Esophagus squamous epithelium (tissue), 5 donors: ENCODE measurements at places on chromosomes 7 and 10.

- no peak for DNase-seq
Measured at GRCh38 chr7:96837593-96837992, 127.9 kb upstream of the SEM1 start.

DNA sequence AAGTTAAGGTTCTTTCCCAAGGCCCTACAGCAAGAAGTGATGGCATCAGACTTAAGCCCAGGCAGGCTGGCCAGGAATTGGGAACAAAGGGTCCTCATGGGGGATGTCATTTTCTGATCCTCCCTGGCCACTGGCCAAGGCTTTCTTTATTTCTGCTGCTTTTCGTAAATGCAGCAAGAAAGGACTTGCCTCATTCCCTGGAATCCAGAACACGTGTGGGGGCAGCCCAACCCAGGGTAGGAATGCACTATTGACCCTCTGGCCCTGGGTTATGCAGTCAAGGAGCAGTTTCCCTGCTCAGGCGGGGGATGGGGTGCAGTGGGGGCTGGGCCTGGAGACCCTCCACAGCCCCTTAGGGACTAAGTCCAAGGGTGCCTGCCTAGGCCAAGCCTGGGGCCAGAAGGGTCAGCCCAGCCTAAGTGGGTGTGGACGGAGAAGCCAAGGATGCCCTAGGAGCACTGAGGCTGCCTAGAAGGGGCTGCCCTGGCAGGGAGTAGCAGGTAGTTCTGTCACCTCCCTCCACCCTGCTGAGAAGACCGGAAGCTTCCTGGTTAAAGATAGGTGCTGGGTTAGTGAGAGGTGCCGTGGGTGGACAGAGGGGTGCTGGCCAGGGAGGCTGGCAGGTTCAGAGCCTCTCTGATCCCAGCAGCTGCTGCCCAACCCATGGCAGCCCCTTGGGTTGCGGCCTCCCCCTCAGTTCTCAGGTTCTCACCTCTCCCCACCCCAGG lies 179.2 kb downstream of the SH3PXD2A start:
- no peak for DNase-seq

DNA sequence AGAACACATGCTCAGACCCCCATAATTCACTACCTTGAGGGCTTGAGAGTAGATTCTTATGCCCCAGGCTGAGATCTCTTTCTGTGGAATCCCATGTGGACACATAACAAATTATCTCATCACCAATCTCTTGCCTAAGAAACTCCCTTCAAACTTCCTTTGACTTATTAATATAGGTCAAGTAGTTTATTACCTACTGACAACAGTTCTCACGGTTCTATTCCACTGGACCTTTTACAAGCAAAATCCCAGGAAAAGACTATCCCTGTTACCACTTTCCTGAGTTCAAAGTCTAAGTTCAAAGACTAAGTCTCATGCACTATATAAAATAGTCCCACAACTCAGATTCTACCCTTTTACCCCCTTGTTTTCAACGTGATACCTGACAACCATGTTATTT lies 754.7 kb downstream of the SUGCT start:
- no peak for DNase-seq

DNA sequence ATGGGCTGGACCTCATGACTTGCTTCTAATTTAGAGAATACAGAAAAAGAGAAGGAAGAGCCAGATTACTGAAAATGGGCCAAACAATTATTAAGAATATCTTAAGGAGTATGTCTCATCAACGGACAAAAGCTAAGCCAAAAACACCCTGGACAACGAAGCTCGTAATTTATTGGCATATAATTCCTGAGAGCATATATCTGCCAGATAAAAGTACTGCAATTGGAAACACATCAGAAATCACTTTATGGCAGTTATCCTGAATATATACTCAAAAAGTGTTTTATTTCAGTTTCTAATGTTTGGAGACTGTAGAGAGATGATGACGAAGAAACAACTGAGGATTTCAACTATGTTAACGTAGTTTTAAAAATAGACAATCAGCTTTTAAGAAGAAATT lies 211.8 kb downstream of the CSTF2T start:
- no peak for DNase-seq

DNA sequence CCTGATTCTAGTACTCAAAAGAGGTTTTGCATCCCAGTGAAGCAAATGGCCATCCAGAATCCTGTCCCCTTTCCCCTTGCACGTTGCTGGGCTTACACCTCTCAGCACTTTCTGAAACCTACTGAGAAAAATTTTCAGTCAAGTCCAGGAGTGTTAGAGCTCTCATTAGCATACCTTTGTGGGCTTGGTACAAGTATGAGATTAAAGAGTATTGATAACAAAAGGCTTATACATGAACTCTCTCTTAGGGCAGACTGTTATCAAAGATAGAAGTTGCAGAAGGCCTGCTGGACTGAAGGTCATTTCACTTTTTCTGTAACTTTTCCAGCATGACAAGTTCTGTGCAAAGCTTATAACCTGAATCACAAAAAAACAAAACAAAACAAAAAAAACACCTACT lies at the start of gene ASAH2:
Gene ASAH2, minus strand, starts transcription at position 123 of the 400 bp plus-strand sequence. CDS start 2,906 bp downstream, outside the sequence.
- no peak for DNase-seq

DNA sequence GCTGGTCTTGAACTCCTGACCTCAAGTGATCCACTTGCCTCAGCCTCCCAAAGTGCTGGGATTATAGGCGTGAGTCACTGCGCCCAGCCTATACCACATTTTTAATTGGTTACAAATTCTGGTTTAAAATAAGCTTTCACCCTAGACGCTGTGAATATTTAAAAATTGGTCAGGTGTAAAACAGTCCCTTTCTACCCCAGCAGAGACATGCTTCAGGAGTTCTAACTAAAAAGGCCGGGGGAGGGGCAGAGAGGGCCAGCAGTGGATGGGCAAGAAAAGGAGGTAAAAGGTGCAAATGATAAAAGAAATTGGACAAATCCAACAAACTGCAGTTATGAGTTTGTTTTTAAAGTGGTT lies 70.0 kb downstream of the WAPL start:
- DNase-seq: no peak
